ENCODE measurements at places on chromosomes 4 and X.

GRCh38 chr4:145230726-145231125, 50.3 kb upstream of the OTUD4 start:
- no peak for DNase-seq

- no peak for DNase-seq
These were observed 83.9 kb downstream of the AFAP1 start for GRCh38 chr4:7855731-7856130.

DNA sequence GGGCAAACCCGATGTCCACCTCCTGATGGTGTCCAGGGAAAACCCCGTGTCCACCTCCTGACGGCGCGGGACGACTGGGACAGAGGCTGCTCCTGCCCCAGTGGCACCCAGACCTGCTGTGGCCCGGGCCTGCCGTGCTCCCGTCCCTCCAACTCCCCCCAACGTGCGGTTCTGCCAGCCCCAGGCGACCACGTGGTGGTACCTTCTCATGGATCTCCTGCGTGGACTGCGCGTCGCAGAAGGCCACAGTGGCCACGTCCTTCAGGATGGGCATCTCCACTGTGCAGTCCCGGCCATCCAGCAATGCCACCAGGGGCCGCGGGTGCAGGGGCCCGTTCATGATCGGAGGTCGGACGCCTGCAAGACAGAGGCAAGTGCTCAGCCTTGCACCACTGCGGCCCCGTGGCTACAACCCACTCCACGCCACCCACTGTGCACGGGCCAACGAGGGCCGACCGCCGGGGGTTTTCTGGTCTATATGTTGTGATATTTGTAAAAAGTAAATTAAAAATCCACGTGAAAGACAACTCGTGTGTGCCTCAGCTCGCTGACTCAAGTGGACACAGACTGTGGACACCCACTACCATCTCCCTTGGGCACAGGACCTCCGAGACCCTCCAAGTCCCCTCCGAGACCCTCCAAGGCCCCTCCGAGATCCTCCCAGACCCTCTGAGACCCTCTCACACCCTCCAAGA, 10.8 kb downstream of the CTBP1 start:
- DNase-seq = no peak

GRCh38 chrX:100411802-100412715, 2.0 kb upstream of the PCDH19 start:
- DNase-seq = no peak

GRCh38 chr4:120431180-120431579, 364.5 kb upstream of the MAD2L1 start:
- DNase-seq = no peak

DNA sequence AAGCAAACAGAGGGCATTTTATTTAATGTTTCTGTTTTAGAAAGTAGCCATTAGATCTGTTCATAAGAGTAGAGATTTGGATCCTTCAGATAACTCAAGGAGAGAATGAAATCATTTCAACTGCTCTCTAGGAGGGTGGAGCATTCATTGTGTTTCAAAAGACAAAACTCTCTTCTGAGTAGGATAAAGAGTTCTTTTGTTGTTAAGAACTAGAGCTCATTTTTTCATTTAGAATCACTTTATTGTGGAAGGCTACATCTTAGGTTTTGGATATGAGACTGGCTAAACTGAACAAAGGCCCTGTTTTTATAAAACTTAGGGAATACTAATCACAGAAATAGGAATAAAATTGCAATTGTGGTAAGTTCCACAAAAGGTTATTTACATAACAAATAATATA, 193.9 kb upstream of the PCDH10 start:
- DNase-seq = no peak

- no peak for DNase-seq
These were observed 4.0 kb upstream of the NKX3-2 start for GRCh38 chr4:13548059-13548983.

- DNase-seq = no peak
These were observed 63.9 kb downstream of the RS1 start for GRCh38 chrX:18607966-18608365.

- DNase-seq = no peak
These were observed 232.7 kb upstream of the NR3C2 start for GRCh38 chr4:148674876-148675275.

DNA sequence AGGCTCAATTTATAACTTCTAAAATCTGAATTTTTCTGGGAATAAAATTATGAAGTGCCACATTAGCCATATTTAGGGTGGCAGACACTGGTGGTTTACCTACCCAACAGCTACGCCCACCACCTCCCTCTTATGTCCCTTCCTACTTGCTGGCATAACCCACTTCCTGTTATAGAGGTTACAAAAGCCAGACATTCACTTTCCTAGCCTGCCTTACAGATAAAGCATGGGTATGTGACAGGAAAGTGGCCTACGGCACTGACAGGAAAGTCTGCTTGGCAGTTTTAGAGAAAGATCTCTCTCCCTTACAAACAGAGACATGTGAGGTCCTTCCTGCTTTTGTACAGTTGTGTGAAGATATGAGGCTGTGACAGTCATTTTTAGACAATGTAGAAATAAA, 12.4 kb downstream of the DDX53 start:
- DNase-seq = no peak

DNA sequence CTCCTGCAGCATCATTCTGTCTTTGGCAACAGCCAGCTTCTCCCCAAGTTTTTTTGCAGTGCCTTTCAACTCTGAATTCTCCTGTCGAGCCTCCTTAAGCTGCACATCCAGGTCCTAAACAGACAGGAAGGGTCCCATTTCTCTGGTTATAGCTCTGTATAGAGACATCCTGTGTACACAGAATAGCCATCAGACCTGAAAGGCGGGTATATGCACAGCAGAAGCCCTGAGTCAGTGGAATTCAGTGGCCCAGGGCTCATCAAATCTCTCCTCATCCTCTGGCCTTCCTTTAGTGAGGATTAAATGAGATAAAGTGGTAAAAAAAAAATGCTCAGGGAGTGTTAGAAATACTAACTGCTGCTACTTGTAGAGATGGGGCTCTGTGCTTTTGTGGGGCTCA, 73.8 kb downstream of the FAM184B start:
- no peak for DNase-seq

- no peak for DNase-seq
These were observed 126.0 kb downstream of the LDB2 start for GRCh38 chr4:16772366-16772850.

GRCh38 chr4:76895619-76896018, 2.3 kb downstream of the SOWAHB start:
- no peak for DNase-seq

GRCh38 chr4:98473046-98473445, 185.4 kb downstream of the TSPAN5 start:
- no peak for DNase-seq

- no peak for DNase-seq
These were observed 30.9 kb upstream of the INTS6L start for GRCh38 chrX:135489542-135489941.

- DNase-seq = no peak
These were observed 32.6 kb downstream of the BEND4 start for GRCh38 chr4:42119886-42120285.

DNA sequence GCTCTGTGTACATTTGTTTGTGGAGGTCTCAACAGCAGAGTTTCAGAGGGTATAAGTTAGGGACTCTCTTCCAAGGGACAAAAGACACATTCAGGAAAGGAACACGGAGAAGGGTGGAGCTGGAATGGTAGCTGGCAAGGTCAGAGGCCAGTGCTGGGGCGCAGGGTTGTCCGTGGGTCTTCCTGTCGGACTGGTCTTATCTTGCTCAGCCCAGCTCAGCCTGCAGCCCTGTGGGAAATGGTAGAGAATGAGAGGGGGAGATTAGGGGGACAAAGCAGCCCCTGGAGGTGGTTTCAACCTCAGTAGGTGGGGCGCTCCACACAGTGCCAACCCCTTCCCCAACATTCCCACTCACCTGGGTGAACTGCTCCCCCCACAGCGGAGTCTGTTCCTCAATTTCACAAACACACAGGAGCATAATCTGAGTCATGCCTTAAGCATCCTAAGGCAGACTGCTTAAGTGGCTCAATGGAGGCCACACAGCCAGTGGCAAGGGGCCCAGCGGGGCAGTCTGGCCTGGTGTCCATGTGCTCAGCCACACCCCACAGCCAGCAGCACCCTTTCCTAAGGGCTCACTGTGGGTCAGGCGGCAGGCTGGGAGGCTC, 6.9 kb upstream of the HDAC6 start:
- no peak for DNase-seq

- DNase-seq = no peak
These were observed 222.4 kb downstream of the SLIT2 start for GRCh38 chr4:20474119-20474518.

GRCh38 chr4:188854436-188854835, 715.2 kb downstream of the TRIML1 start:
- DNase-seq = no peak

DNA sequence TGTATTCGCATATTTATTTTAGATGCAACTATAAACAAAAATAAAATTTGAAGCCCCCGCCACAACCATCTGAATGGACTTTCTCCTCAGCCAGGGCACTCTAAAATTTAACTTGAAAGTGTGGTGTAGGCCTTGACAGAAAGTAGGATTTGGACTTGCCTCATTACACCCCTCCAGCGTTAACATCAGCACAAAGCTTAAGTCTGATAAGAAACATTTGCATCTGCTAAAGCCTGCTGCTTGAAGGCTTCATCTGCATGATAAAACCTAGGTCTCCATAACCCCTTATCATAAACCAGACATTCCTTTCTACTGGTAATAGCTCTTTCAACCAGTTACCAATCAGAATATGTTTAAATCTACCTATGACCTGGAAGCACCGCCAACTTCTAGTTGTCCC, 1046.5 kb downstream of the FAT4 start:
- DNase-seq = no peak

DNA sequence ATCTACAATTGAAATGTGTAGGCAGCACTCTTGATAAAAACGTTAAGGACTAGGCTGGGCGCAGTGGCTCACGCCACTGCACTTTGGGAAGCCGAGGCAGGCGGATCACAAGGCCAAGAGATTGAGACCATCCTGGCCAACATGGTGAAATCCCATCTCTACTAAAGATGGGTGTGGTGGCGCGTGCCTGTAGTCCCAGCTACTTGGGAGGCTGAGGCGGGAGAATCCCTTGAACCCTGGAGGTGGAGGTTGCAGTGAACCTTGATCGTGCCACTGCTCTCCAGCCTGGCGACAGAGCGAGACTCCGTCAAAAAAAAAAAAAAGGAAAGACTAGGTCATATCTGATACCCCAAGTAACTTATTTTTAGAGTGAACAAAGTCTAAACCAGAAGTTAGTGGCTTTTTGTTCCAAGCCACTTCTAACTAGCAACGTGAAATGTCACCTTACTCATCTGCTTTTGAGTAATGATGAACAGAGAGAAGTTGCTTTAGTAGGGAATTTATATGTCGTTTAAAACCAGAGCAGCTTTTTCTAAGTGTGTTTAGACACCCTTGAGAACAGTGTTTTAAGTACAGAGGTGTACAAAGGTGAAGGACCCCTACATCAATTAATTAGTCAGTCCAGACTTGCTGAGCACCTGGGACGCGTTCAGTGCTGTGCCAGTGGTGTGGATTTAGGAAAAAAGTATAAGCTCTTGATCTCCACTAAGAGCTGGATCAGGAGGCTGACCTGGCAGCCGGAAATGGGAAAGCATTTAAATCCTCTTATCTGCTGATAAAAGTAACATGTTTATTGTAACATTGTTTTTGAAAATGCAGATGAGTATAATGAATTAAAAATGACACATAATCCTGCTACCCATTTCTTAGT, 23.5 kb downstream of the SPRY1 start:
- DNase-seq = no peak

GRCh38 chrX:19698122-19698521, 182.8 kb upstream of the MAP3K15 start:
- DNase-seq = no peak

DNA sequence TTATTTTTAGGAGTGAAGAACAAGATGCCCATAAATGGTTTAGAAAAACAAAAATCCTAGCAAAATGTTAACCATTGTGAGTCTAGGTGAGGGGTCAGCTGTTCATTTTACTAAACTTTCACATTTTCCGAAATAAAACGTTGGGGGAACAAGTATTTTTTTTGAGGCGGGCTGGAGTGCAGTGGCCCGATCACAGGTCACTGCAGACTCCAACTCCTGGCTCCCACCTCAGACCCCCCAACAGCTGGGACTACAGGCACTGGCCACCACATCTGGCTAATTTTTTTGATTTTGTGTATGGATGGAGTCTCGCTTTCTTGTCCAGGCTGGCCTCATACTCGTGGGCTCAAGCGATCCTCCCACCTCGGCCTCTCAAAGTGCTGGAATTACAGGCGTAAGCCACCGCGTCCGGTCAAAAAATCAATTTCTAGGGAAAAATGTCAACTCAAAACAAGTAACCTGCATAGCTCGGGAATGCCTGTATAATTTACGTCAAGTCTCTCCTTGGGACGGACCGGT, 742 bp upstream of the TAF1 start:
- DNase-seq = no peak

- no peak for DNase-seq
These were observed 274.6 kb upstream of the GALNTL6 start for GRCh38 chr4:171538601-171539100.

GRCh38 chr4:84342161-84342560, 156.9 kb downstream of the NKX6-1 start:
- no peak for DNase-seq

DNA sequence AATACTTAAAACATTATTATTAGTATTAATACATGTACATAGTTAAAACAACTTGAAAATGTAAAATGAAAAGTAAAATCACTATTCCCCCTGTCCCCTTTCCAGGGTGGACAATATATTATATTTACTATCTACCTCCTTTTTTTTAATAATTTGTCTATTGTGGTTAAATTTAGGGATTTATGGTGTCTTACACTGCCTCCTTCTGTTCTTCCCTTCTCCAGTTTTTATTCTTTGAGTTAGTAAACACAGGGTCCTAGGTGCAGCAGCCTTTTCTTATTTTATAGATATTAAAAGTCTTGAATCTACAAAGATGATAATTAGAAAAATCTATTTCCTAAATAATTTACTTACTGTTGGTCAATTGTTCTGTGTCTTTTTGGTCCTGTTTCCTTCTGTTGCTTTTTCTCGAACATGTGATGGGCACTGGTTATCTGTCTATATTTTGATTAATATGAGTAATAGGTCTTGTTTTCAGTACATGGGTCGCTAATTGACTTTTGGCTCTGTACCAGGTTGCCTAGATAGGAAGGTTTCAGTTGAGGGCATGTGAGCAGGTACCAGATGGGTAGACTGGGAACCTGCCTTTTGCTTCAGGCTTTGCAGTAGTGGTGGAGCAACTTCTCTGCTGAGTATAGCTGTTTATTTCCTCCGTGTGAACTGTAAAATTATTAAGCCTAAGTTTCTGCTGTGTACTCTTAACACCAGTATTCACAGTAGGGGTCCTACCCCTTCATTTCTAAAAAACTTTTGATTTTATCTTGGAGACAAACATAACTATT, 1.1 kb downstream of the NUDT9 start:
- DNase-seq = no peak

- no peak for DNase-seq
These were observed 30.1 kb upstream of the CFAP299 start for GRCh38 chr4:80305466-80305865.

DNA sequence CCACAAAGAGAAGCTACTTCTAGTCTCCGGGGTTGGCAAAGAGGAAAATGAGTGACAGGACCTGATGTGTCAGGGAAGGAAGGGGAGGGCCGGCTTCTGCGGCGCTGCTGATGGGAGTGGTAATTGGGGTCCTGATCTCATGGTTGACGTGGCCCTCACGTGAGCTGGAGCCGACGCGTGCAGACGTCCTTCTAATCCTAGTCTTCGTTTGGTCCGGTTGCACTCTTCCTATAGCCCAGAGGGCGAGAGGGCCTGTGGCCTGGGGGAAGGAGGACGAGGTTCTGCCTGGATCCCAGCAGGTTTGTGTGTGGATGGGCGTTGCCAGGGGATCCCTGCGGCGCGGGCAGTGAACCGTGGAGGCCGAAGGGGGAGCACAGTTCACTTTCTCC, at the start of gene ARMCX1:
Gene ARMCX1 (plus strand): TSS at position 186 of the 389 bp plus-strand sequence. CDS start 2,384 bp downstream, outside the sequence.
- peak; percentile 0 for DNase-seq

GRCh38 chr4:173171987-173172386, 3.4 kb downstream of the GALNT7 start:
- DNase-seq = no peak

All from stimulated activated CD8-positive, alpha-beta memory T cell treated with anti-CD3 and anti-CD28 coated beads, Interleukin-12 subunit alpha, Interleukin-12 subunit beta, amount 100 ng/mL, for 1 hour (primary cell).